ENCODE measurements at places on chromosomes 6 and 20.
A peak's percentile ranks its signal among the peaks of the same experiment; 100 is the strongest.

DNA sequence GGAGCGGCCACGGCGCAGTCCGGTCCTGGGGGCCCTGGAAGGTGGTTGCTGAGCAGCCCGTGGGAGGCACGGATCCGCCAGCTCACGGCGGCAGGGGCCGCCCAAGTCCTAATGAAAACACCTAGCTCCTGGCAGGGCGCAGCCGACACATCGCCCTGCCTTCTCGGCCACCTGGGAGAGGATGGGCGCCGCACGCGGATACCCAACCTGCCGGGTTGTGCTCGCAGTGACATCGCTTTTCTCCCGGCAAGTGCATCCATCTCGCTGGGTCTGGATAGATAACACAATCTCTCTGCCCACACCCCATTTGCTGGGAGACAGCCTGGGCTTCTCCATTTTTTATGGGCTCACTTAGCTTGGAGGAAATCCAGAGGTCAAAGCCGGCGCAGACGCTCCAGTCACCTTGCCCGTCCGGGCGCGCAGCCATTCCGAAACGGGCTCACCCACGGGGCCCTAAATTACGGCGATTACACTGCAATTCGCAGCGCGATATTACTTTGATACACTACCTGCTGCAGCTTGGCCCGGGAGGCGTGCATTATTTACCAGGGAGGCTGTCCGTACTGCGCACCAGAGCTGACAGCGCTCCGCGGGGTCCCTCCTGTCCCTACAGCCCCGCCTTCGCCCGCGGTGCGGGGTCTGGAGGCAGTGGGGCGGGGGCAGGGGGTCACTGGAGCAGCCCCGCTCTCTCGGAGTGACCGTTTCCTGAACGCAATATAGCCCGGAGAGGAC, 36.2 kb upstream of the CCDC167 start:
- DNase-seq = no peak

- no peak for DNase-seq
These were observed 512.8 kb upstream of the CHD6 start for GRCh38 chr20:42130810-42131596.

- no peak for DNase-seq
These were observed 58.9 kb downstream of the MAFB start for GRCh38 chr20:40630099-40630498.

DNA sequence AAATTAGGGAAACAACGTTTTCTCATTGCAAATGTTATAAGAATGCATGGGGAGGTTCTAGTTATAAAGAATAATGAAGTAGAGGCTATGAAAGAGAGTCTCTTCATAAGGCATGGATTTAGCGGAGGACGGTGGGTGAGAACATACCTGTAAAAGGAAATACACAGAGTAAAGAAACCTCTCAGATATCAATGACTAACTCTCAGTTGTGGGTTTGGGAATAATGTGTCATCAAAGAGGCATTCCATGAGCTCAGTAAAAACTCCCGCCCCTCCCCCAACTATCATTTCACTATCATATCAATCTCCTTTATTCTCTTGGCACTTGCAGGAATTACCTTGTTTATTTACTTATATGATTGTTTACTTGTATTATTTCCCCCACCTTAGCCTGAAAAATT, 695.4 kb downstream of the PTPRT start:
- DNase-seq = no peak

DNA sequence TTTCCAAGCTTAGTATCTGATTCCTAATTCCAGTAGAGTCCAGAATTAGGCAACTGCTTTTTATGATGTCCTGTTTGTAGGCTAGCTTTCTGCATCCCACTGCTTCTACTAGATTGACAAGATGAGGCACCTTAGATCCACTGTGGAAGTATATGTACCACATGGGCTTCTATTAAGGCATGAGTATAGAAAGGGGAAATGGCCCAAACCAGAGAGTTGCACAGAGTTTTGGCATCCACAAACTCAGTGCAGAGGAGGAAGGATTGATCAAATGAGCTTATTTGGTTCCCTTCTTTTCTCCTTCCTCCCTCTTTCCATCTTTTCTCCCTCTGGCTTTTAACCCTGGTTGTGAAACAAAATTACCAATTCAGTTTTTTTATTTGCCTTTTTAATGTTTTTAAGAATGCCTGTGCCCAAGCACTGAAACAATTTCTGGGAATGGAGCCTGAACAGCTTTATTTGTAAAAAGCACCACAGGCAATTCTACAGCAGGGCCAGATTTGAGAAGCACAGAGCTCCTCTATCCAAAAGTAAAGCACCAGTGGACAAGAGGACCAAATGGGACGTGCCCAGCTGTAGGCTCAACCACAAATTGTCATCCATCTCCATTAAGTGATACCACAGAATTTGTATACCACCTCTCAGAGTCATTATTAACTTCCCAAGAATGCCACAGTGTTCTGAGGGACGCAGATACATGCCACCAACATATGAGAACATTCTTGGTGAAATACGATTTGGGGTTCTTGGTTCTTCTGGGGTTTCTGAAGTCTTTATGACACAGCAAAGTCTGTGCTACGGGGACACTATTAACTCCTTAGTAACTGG, 969.1 kb downstream of the KIF16B start:
- no peak for DNase-seq

DNA sequence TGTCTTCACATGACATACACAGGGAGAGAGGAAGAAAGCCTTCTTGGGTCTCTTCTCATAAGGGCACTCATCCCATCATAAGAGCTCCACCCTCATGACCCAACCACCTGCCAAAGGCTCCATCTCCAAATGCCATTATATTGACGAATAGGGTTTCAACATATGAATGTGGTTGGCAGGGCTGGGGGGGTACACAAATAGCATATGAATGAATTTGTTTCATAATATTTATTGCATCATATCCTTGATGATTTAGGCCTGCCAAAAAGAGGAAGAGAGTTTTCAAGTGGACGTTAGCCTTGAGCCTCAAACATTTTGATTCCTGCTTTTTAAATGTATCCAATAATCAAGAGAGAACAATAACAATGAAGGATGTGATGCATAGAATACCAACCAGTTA, 26.2 kb upstream of the OPRM1 start:
- no peak for DNase-seq

GRCh38 chr20:208942-209566, 18.0 kb upstream of the DEFB129 start:
- DNase-seq = peak; percentile 33

GRCh38 chr6:816510-817084, 123.7 kb upstream of the EXOC2 start:
- DNase-seq = no peak

DNA sequence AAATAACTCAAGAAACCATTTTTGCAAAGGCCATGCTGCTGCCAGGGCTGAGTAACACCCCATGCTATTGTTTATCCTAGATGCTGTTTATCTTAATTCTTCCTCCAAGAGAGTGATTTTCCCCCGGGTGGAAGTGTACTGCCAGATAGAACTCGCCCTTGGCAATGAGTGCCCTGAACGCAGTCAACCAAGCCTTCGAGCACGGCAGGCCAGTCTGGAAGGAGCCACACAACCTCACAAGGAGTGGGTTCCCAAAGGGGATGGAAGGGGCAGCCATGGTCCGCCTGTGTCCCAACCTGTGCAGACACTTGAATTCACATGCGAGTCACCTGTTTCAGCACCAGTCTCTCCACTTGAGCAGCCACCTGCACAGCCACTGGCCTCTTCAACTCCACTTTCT, 31.9 kb downstream of the PNPLA1 start:
- DNase-seq = no peak

DNA sequence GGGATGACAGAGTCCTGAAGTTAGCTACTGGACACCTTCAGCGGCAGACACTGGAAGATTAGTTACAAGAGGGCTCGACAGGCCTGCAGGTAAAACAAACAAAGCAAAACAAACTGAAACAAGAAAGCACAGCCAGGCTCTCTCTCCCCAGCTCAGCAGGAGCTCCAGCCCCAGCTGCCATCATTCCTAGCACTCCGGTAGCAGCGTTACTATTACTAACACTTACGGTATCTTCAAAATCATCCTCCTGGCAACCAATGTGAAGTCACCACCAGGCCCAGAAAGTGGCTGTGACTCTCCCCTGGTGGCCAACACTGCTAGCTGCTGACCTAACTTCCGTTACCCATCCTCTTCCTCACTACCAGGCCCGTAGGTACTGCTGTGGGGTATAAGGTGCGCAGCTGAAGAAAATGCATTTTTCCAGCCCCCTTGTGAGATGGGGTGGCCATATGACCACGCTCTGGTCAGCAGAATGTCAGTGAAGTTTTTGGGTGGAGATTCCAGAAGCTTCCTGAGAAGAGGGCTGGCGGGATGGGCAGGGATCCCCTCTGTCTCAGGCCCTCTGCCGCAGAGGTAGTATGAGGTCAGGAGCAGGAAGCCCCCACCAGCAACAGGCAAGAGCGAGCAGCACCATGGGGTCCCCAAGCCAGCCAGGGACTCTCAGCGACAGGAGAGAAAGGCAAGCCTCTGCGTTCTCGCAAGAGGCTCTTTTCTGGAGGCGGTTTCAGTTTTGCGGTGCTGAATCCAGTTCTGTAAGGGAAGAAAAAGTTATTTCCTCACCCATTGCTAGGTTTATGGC, 37.4 kb upstream of the TBXT start:
- DNase-seq = no peak

- DNase-seq = no peak
These were observed at the start of gene FOXA2 for GRCh38 chr20:22584522-22584921. FOXA2 (minus strand) TSS chr20:22584572; CDS start chr20:22584278, 294 bp downstream.

- DNase-seq = no peak
These were observed 173.9 kb downstream of the EPM2A start for GRCh38 chr6:145561095-145562072.

DNA sequence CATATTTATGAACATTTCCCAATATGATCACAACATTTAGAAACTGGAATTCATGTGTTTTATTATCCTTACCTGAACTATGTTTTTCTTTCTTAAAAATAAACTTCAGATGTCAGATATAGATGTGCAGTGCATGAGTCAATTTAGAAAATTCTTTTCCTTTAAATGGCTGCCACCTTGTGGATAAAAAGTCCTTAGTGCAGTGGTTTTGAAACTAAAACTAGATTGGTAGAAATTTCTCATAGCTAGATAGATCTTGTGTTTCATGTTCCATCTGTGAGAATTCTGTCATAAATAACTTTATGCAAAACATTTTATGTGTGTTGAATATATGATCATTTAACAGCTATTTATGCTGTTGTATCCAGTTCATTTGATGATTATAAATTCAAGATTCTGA, 134.9 kb downstream of the KLHL32 start:
- DNase-seq = no peak

DNA sequence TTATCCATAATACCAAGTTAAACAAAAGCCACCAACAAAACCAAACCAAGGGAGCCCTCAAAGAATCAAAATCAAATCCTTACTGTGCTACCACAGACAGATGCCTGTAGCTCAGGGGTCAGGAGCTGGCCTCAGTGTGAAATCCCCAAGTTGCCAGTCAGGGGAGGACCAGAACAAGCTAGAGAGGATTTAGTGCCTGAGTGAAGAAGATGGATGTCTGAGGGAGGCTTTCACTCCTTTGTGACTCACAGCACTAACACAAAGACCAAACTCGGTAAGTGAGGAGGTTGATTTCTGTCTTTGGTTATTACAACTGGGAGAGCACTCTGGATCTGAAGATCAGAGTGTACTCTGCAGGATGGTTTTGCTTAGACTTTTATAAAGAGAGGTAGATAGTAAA, 189.9 kb upstream of the ZNF184 start:
- no peak for DNase-seq

- no peak for DNase-seq
These were observed 1.7 kb downstream of the HBS1L start for GRCh38 chr6:135052939-135053338.

DNA sequence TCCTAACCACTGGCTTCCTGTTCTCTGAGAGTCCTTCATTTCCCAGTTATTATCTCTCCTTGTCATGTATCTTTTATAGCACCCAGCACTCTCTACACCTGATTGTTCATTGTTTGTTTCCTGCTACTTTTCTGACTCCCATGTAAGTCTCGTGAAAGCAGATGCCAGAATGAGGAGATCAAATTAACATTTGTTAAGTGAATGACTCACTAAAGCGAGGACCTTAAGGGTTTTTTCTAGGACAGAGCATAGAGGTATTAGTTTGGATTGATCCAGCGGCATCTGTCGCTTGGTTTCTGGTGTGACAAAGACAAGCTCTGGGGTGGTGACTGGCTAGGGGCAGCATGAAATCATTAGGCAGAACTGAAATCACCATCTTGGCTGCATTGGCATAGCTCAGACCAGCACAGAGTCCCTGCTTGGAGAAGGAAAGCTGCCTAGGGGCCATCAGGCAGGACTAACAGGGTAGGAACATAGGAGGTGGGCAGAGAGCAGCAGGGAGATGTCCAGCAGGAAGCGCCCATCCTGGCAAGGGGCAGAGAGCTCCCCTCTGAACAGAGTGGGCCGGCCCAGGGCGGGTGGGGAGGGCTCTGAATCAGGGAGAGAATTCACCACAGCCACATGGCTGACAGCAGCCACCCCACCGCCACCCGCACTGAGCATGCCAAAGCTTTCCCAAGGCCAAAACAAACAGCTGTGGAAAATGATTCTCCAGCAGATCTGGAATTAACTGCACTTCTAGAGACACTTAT, 97.1 kb upstream of the CEP85L start:
- peak; percentile 10 for DNase-seq

- DNase-seq = no peak
These were observed 3.6 kb downstream of the GTPBP2 start for GRCh38 chr6:43625393-43625992.

DNA sequence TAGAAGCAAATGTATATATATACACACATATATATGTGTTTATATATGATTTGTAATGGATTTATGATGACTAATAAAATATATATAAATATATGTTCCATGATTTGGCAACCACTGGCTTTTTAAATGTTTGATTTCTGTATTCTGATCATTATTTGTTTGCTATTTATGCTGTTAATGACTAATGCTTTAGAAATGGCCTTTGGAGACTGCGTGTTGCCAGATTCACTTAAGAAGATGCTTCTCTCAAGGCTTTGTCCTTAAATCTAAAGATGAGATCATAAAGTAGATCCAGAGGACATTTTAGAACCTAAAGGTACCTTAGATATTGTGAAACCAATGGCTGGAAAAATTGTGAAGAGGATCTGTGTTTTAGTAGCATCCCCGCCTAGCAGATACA, 116.0 kb upstream of the SUPT3H start:
- DNase-seq = no peak

GRCh38 chr6:45619994-45620471, 242.3 kb upstream of the SUPT3H start:
- no peak for DNase-seq

GRCh38 chr6:81694855-81695254, 57.6 kb downstream of the TENT5A start:
- no peak for DNase-seq

- no peak for DNase-seq
These were observed 375.7 kb upstream of the POU3F2 start for GRCh38 chr6:98458708-98459107.

GRCh38 chr6:144777249-144777648, 492.1 kb downstream of the UTRN start:
- DNase-seq = no peak

Measured in smooth muscle cell of the brain vasculature (primary cell).